Activated CD4-positive, alpha-beta T cell treated with anti-CD3 and anti-CD28 coated beads, Interleukin-2, amount 10 ng/mL, durations not matched to agents 7 days and 5 days (primary cell): ENCODE measurements at places on chromosomes 3 and 15.

- DNase-seq, result no peak
- no peak overlapping the region for H3K27ac ChIP-seq
- no peaks in the 10 kb centered on the region for H3K4me1 ChIP-seq
- no peaks in the 10 kb centered on the region for H3K36me3 ChIP-seq
Measured at GRCh38 chr15:86300390-86301125, 220.9 kb downstream of the AGBL1 start.

DNA sequence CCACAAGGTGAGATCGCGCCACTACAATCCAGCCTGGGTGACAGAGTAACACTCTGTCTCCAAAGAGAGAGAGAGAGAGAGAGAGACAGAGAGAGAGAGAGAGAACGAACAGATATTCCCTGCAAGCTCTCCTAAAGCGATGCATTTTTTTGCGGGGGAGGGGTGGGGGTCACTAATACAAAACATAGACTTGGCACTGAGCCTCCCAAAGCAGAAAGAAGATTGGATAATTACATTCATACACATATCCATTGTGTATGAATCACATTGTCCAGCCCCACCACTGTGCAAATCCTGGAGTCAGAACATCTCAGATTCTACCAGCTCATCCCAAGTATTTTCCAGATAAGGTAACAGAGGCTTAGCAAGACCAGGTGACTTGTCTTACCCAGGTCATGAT is 459.9 kb downstream of the MAGI1 start:
- H3K36me3 ChIP-seq, result no peaks in the 10 kb centered on the region
- H3K27me3 ChIP-seq, result no peaks in the 10 kb centered on the region
- DNase-seq, result no peak
- no peaks in the 10 kb centered on the region for H3K4me1 ChIP-seq

DNA sequence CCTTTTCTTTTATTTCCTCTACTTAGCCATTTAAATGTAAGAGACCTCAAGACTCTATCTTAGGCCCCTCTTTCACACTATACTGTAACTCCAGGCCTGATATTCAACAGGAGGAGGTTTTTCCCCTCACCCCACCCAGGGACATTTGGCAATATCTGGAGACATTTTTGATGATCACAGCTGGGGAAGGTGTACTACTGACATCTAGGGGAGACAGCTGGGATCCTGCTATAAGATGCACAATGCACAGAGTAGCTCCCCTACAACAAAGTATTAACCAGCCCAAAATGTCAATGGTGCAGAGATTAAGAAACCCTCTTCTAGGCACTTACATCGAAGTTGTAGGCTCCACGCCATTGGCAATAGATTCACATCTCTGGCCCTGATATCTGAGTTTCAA is 517.5 kb upstream of the UBE2E2 start:
- H3K36me3 ChIP-seq, result no peaks in the 10 kb centered on the region
- no peak overlapping the region for H3K27ac ChIP-seq
- no peaks in the 10 kb centered on the region for H3K27me3 ChIP-seq
- no peaks in the 10 kb centered on the region for H3K4me1 ChIP-seq

- no peak overlapping the region for H3K27ac ChIP-seq
- DNase-seq, result no peak
- no peaks in the 10 kb centered on the region for H3K36me3 ChIP-seq
- H3K4me3 ChIP-seq, result no peak overlapping the region
- no peaks in the 10 kb centered on the region for H3K4me1 ChIP-seq
- no peaks in the 10 kb centered on the region for H3K27me3 ChIP-seq
Measured at GRCh38 chr3:114376516-114377185, 82.8 kb downstream of the TIGIT start.

GRCh38 chr3:189914799-189915198 is 205.9 kb downstream of the P3H2 start:
- no peaks in the 10 kb centered on the region for H3K36me3 ChIP-seq
- H3K27ac ChIP-seq, result no peak overlapping the region
- no peak for DNase-seq

- H3K4me1 ChIP-seq, result no peaks in the 10 kb centered on the region
- no peaks in the 10 kb centered on the region for H3K27me3 ChIP-seq
- H3K36me3 ChIP-seq, result no peaks in the 10 kb centered on the region
- DNase-seq, result no peak
- no peak overlapping the region for H3K27ac ChIP-seq
- H3K4me3 ChIP-seq, result no peak overlapping the region
Measured at GRCh38 chr15:35168464-35168863, 83.4 kb upstream of the NANOGP8 start.

DNA sequence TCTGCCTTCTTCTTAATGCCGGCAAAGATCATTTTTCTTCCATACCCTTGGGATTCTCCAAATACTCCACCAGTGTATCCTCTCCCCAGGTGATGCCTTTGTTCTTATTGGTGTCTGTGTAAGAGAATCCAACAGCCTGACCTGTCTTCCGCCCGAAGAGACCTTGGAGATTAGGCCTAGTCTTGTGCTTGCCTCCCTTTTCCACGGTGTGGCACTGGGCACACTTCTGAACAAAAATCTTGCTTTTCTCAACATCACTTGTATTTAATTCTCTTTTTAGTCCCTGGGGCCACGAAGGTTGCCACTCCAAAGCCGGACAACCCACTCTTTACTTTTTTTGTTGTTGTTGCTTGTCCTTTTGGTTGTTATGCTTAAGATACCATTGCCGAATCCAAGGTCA is 14.0 kb upstream of the EMC3 start:
- no peak for DNase-seq
- no peaks in the 10 kb centered on the region for H3K4me1 ChIP-seq
- no peak overlapping the region for H3K27ac ChIP-seq
- peaks cover 23% of the 10 kb centered on the region for H3K36me3 ChIP-seq
- H3K4me3 ChIP-seq, result no peak overlapping the region

- no peak for DNase-seq
- no peaks in the 10 kb centered on the region for H3K36me3 ChIP-seq
- peaks cover 2% of the 10 kb centered on the region for H3K27me3 ChIP-seq
- H3K27ac ChIP-seq, result peak overlapping the region; percentile 60
- H3K4me3 ChIP-seq, result no peak overlapping the region
Measured at GRCh38 chr3:23776352-23776891, 29.3 kb upstream of the UBE2E1 start.

GRCh38 chr3:71936681-71937080 is 151.7 kb upstream of the PROK2 start:
- no peak overlapping the region for H3K27ac ChIP-seq
- DNase-seq, result no peak
- H3K4me3 ChIP-seq, result no peak overlapping the region
- no peaks in the 10 kb centered on the region for H3K4me1 ChIP-seq

DNA sequence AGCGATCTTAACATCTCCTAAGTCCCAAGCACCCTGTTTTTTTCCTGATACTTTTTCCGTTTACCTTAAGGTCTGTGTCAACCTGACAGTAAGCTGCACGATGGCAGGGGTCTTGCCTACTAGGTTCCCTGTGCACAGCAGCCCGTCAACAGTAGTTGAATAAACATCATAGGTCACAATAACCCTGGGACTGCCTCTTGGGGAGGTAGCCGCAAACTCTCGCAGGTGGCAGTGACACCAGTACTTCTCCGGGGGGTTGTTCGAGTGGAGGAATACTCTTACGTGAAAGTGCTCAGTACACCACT is 365 bp upstream of the PDCD6IP start:
- H3K36me3 ChIP-seq, result peaks cover 22% of the 10 kb centered on the region
- H3K27ac ChIP-seq, result peak overlapping the region; percentile 97
- DNase-seq, result no peak
- H3K4me1 ChIP-seq, result peaks cover 46% of the 10 kb centered on the region

GRCh38 chr3:127673191-127674100 is 694 bp downstream of the ABTB1 start:
- H3K27ac ChIP-seq, result peak overlapping the region; percentile 91
- H3K4me3 ChIP-seq, result peak overlapping the region; percentile 87
- peaks cover 19% of the 10 kb centered on the region for H3K4me1 ChIP-seq
- DNase-seq, result peak; percentile 68

DNA sequence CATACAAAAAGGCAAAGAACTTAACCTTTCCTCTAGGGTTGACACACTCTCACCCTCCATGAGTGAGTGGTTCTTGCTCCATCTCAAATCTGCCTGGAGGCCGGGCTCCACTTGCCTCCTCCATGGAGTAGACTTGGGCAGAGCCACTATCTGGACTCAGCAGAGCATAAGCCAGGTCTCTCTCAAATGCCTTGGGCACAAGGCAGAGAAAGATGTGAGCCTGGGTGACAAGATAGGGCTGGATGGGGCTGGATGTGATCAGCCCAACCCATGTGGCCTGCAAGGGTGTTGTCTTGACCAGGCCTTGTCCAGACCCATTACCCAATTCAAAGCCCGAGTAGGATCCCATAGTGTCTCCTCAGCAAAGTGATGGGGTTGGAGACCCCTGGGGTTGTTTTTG is 4.2 kb upstream of the RPL29 start:
- H3K36me3 ChIP-seq, result peaks cover 10% of the 10 kb centered on the region
- no peak for DNase-seq
- peaks cover 10% of the 10 kb centered on the region for H3K27me3 ChIP-seq
- H3K27ac ChIP-seq, result no peak overlapping the region
- no peak overlapping the region for H3K4me3 ChIP-seq

DNA sequence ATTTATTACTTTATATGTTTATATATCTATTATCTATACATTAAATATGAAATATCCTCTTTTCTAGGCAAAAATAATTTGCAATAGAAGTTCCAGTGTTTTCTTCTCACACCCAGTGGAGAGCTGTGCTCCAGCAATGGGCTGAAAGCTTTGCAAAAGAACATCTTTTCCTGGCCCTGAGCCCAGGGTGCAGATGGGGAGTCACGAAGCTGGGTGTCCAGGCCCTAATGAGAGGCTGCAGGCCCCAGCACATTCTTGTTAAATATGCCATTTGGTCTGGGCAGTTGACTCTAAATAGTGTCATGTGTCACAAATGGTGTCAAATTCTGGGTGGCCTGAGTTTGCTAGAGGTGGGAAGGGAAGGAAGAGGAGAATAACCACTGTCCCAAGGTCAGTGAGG is 5.7 kb downstream of the NTRK3 start:
- no peak overlapping the region for H3K4me3 ChIP-seq
- H3K36me3 ChIP-seq, result no peaks in the 10 kb centered on the region
- H3K27me3 ChIP-seq, result peaks cover 23% of the 10 kb centered on the region
- H3K27ac ChIP-seq, result no peak overlapping the region
- H3K4me1 ChIP-seq, result peaks cover 6% of the 10 kb centered on the region

GRCh38 chr15:99677540-99678134 is 55.6 kb downstream of the LYSMD4 start:
- H3K36me3 ChIP-seq, result peaks cover 47% of the 10 kb centered on the region
- H3K4me1 ChIP-seq, result peaks cover 9% of the 10 kb centered on the region
- no peak overlapping the region for H3K27ac ChIP-seq
- no peak overlapping the region for H3K4me3 ChIP-seq
- H3K27me3 ChIP-seq, result no peaks in the 10 kb centered on the region

GRCh38 chr3:67009716-67010115 is 11.6 kb downstream of the KBTBD8 start:
- no peak for DNase-seq
- H3K27me3 ChIP-seq, result no peaks in the 10 kb centered on the region
- H3K36me3 ChIP-seq, result peaks cover 38% of the 10 kb centered on the region
- no peak overlapping the region for H3K27ac ChIP-seq

DNA sequence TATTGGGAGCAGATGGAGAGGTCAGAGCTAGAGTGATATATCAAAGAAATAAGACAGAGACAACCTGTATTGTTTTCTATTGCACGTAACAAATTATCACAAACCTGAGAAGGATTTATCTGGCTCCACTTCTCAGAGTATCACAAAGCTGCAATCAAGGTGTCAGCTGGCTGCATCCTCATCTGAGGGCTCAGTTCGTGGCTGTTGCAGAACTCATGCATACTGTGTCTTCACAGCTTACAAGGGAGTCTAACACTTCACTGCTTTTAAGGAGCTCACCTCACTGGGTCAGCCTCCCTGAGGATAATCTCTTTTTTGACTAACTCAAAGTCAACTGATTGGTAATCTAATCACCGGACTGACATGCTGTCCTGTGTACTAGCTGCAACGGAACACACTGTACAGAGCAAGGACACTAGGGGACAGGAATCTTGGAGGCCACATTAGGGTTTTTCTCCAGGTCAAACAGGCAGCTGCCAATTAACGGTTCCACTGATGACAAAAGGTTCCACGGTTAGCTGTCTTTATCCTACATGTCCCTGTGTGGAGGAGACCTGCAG is 1006.8 kb upstream of the SEMA6D start:
- H3K36me3 ChIP-seq, result no peaks in the 10 kb centered on the region
- no peaks in the 10 kb centered on the region for H3K4me1 ChIP-seq
- no peaks in the 10 kb centered on the region for H3K27me3 ChIP-seq
- no peak overlapping the region for H3K4me3 ChIP-seq
- no peak overlapping the region for H3K27ac ChIP-seq

- peak; percentile 58 for DNase-seq
- peaks cover 42% of the 10 kb centered on the region for H3K27me3 ChIP-seq
- H3K36me3 ChIP-seq, result no peaks in the 10 kb centered on the region
- no peak overlapping the region for H3K4me3 ChIP-seq
Measured at GRCh38 chr15:94576889-94577533, 345.6 kb downstream of the MCTP2 start.

GRCh38 chr15:51051776-51052175 is 42.9 kb downstream of the TNFAIP8L3 start:
- no peak for DNase-seq
- no peak overlapping the region for H3K4me3 ChIP-seq
- no peaks in the 10 kb centered on the region for H3K4me1 ChIP-seq
- H3K27me3 ChIP-seq, result peaks cover 15% of the 10 kb centered on the region
- H3K36me3 ChIP-seq, result no peaks in the 10 kb centered on the region
- H3K27ac ChIP-seq, result no peak overlapping the region

DNA sequence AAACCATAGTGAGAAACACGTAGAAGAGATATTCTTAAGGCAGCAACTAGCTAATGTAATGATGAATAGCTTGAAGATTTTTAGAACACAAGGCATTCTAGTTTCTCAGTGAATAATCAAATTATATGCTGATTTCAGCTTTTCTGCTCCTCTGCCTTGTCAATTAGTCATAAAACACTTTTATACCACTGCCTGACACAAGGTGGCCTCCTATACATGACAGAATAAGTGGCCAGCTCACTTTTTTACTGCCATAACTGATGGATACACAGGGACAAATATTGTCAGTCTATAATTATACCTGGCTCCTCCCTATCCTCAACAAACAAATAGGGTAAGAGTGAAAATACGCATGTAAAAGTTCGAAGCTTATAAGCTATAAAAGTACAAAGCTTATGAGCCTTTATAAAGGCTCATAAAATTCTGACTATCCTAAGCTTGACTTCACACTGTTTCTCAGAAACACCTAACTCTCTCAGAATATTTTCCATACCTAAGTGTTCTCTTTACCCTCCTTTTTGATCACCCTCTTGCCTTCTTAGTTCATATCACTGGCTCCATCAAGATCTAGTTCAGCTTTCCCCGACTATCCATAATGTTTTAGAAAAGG is 81.6 kb downstream of the HERC1 start:
- H3K27ac ChIP-seq, result no peak overlapping the region
- peaks cover 30% of the 10 kb centered on the region for H3K36me3 ChIP-seq
- peak; percentile 72 for DNase-seq
- H3K4me1 ChIP-seq, result peaks cover 6% of the 10 kb centered on the region
- H3K27me3 ChIP-seq, result no peaks in the 10 kb centered on the region

DNA sequence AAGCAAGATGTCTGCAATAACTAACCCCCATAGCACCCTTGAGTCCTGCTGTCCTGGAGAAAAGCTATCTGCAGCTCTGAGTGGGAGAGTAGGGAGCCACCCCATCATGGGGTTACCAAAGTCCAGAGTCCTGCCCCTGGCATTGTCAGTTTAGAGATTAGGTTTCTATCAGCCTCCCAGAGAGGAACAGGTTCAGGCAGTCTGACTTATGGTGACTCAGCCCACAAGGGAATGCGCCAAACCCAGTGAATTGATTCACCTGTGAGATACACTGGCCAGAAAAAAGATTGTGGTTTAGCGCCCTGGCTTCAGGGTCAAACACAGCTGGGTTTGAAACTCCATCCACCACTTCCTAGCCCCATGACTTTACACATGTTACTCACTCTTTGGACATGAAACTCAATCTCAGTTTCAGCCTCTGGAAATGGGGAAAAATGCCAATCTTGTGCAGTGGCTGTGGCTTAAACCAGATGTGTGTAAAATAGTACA is 263.6 kb upstream of the HES1 start:
- H3K36me3 ChIP-seq, result no peaks in the 10 kb centered on the region
- no peak overlapping the region for H3K27ac ChIP-seq
- peaks cover 27% of the 10 kb centered on the region for H3K27me3 ChIP-seq
- no peak overlapping the region for H3K4me3 ChIP-seq
